ENCODE measurements at places on chromosomes 2 and 18.

- no peak overlapping the region for H3K4me3 ChIP-seq
- no peaks in the 10 kb centered on the region for H3K27me3 ChIP-seq
- peak; percentile 46 for DNase-seq
- H3K27ac ChIP-seq: peak overlapping the region; percentile 41
Observed at GRCh38 chr18:49652881-49653724, 91.2 kb downstream of the LIPG start.

- H3K27me3 ChIP-seq: no peaks in the 10 kb centered on the region
- H3K4me3 ChIP-seq: no peak overlapping the region
- H3K4me1 ChIP-seq: no peaks in the 10 kb centered on the region
- no peaks in the 10 kb centered on the region for H3K36me3 ChIP-seq
- no peak overlapping the region for H3K27ac ChIP-seq
- peak; percentile 31 for DNase-seq
Observed at GRCh38 chr2:240921311-240921994, 15.3 kb downstream of the CROCC2 start.

GRCh38 chr2:9152975-9153642 is 53.5 kb upstream of the ASAP2 start:
- no peak overlapping the region for H3K27ac ChIP-seq
- H3K36me3 ChIP-seq: no peaks in the 10 kb centered on the region
- peaks cover 6% of the 10 kb centered on the region for H3K27me3 ChIP-seq
- no peak overlapping the region for H3K4me3 ChIP-seq
- no peaks in the 10 kb centered on the region for H3K4me1 ChIP-seq

DNA sequence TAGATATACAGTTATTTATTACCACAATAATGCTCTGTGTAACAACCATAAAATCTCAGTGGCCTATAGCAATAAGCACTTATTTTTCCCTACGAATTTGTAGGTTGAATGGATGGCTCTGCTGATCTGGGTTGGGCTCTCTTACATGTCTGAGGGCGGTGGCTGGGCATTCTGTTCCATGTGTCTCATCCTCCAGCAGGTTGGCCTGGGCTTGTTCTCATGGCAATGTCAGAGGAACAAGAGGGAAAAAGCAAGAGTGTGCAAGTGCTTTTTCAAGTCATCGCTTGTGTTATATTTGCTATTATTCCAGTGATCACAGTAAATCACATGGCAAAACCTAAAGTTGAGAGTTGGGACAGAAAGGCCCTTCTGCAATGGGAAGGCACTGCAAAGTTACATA is 30.4 kb upstream of the MYO3B start:
- no peak for DNase-seq
- no peaks in the 10 kb centered on the region for H3K36me3 ChIP-seq
- no peak overlapping the region for H3K4me3 ChIP-seq
- H3K27me3 ChIP-seq: no peaks in the 10 kb centered on the region

DNA sequence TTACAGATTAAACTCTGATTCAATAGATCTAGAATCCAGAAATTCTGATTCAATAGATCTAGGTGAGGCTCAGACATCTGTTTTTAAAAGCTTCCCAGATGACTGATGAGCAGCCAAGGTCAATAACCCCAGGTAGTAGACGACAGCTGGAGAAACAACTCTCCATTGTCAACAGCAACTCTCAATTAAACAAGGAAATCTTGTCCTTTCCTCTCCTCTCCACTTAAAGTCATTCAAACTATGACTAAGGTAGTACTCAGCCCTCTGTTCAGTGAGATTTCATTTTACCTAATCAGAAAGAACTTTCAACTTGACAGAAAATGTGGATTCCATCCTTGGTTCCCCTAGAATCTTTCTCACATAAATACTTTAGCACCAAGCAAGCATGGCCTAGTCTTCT is 94.6 kb upstream of the SCG2 start:
- no peaks in the 10 kb centered on the region for H3K4me1 ChIP-seq
- H3K4me3 ChIP-seq: no peak overlapping the region
- no peaks in the 10 kb centered on the region for H3K27me3 ChIP-seq
- DNase-seq: no peak
- no peaks in the 10 kb centered on the region for H3K36me3 ChIP-seq

DNA sequence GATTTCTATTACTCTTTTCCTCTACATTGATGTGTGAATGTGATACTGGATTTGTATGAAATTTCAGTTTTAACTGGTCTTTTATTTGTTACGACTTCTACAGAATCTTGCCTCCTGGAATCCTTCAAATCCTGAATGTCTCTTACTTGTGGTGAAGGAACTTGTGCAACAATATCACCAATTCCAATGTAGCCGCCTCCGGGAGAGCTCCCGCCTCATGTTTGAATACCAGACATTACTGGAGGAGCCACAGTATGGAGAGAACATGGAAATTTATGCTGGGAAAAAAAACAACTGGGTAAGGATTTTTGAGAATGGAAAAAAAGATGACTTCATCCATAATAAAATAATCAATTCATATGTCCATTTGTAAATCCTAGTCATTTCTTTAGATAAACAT is 134.6 kb downstream of the BABAM2 start:
- H3K27me3 ChIP-seq: no peaks in the 10 kb centered on the region
- H3K4me3 ChIP-seq: no peak overlapping the region
- no peaks in the 10 kb centered on the region for H3K4me1 ChIP-seq
- no peak for DNase-seq
- no peak overlapping the region for H3K27ac ChIP-seq

GRCh38 chr2:127277028-127277427 is 16.9 kb downstream of the ERCC3 start:
- no peaks in the 10 kb centered on the region for H3K27me3 ChIP-seq
- H3K4me3 ChIP-seq: no peak overlapping the region
- no peak overlapping the region for H3K27ac ChIP-seq
- no peaks in the 10 kb centered on the region for H3K4me1 ChIP-seq
- DNase-seq: no peak

DNA sequence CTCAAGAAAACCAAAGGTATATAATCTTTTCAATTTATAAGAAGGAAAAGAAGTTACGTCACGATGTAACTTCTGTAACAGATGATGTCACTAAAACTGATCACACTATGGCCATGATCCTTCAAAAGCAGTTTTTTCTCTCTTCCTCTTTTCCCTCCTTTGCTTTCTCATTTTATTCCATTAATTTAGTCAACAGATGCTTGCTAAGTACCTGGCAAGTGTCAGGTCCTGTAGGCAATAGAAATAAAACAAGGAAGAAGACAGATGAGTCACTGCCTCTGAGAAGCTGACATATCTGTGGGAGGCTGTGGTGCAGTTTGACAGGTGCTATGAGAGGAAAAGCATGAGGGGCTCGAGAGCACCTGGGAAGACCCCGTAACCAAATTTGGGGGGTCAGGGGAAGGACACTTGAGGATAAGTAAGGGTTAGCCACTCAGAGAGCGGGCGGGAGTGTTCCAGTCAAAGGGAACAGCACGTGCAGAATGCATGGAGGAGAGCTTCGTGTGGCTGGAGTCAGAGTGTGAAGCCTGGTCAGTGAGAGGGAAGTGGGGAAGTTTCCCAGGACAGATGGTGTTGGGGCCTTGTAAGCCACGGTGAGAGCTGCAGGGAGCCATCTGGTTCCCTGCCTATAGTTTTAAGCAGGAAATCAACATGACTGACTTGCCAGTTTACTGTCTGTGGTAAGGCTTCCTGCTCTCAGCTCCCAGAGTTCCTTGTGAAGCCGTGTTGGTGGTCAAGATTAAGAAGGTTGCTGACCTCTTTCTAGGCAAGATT is 198.8 kb upstream of the FOSL2 start:
- H3K36me3 ChIP-seq: no peaks in the 10 kb centered on the region
- no peaks in the 10 kb centered on the region for H3K4me1 ChIP-seq
- no peak for DNase-seq

GRCh38 chr2:241029599-241030332 is 31.3 kb downstream of the SNED1 start:
- no peaks in the 10 kb centered on the region for H3K4me1 ChIP-seq
- no peak overlapping the region for H3K27ac ChIP-seq
- no peak for DNase-seq
- no peak overlapping the region for H3K4me3 ChIP-seq

All from endodermal cell (in vitro differentiated cells).